ENCODE measurements at places on chromosomes 12 and 14. TPM values are rescaled to one million over a fixed set of nuclear protein-coding genes. Genes with fewer than 3 reads are reported as not detected.
A peak's percentile ranks its signal among the peaks of the same experiment; 100 is the strongest.

- no peak for DNase-seq
- peaks cover 48% of the 10 kb centered on the region for H3K27me3 ChIP-seq
- H3K27ac ChIP-seq: no peak overlapping the region
- no peaks in the 10 kb centered on the region for H3K4me1 ChIP-seq
- no peak overlapping the region for H3K4me3 ChIP-seq
- H3K36me3 ChIP-seq: no peaks in the 10 kb centered on the region
Measured at GRCh38 chr12:109613649-109614455, 40.3 kb downstream of the MVK start.

DNA sequence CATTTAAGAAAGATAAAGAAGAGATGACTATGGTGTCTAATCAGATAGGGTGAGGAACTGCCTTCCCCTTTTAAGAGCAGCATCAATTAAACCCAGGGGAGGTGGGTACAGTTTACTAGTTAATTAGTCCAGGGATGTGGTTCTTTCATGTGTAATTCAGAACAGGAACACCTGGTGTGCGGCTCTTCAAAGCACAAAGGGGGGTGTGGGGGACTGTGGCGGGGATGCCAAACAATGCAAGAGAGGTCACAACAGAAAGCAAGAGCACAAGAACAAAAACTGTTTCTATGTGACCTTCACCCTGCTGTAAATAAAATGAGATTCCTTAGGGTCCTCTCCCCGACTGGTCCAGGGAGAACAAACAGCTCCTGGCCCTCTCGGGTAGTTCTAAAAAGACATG is 183.9 kb upstream of the SOX5 start:
- no peaks in the 10 kb centered on the region for H3K4me1 ChIP-seq
- no peaks in the 10 kb centered on the region for H3K27me3 ChIP-seq

- H3K36me3 ChIP-seq: no peaks in the 10 kb centered on the region
- DNase-seq: no peak
- H3K27ac ChIP-seq: no peak overlapping the region
- no peak overlapping the region for H3K4me3 ChIP-seq
- no peaks in the 10 kb centered on the region for H3K4me1 ChIP-seq
Measured at GRCh38 chr12:18595412-18595811, 142.4 kb downstream of the PLCZ1 start.

- H3K27ac ChIP-seq: no peak overlapping the region
- DNase-seq: no peak
- H3K36me3 ChIP-seq: no peaks in the 10 kb centered on the region
- H3K27me3 ChIP-seq: no peaks in the 10 kb centered on the region
- H3K4me1 ChIP-seq: no peaks in the 10 kb centered on the region
- no peak overlapping the region for H3K4me3 ChIP-seq
Measured at GRCh38 chr12:9698681-9699080, 29.2 kb downstream of the CLEC2D start.

DNA sequence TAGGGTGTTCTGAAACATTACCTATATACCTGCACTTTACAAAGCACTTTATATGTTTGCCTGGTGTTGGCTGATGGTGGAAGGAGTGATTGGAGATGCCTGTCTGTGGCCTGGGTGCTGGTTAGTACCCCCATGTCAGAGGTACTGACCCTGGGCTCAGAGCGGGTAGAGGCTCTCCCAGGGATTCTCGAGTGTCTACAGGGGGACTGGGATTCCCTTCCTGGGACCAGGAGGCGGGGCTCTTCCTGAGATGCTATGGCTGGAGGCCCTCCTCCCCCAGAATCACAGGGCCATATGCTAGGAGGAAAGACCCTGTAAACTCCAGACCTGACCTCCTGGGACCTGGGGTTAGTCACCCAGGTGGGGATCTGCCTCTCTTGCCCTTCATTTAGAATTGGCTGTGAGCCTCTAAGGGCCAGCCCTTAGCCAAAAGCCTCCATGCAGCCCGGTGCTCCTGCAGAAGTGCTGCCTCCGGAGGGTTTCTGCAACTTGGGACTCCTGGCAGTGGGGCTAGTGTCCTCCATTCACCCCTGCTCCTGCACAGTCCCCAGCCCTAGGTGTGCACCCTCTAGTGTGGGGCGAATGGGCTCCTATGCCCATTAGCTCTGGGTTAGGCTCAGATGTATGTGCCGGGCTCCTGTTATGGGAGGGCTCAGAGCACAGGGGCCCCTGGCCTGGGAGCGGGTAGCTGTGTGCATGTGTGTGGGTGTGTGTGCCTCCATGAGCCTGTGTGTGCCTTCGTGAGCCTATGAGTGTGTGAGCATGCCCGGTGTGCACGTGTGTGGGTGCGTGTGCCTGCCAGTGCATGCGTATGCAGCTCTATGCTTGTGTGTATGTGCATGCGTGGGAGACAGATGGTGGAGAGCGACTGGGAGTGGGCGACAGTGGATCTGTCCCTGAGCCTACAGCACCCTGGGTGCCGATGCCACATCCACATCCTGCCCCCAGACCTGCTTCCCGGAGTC is 36.6 kb downstream of the RTL1 start:
- peaks cover 15% of the 10 kb centered on the region for H3K36me3 ChIP-seq
- no peak overlapping the region for H3K27ac ChIP-seq
- no peaks in the 10 kb centered on the region for H3K27me3 ChIP-seq
- no peak overlapping the region for H3K4me3 ChIP-seq
- DNase-seq: no peak

DNA sequence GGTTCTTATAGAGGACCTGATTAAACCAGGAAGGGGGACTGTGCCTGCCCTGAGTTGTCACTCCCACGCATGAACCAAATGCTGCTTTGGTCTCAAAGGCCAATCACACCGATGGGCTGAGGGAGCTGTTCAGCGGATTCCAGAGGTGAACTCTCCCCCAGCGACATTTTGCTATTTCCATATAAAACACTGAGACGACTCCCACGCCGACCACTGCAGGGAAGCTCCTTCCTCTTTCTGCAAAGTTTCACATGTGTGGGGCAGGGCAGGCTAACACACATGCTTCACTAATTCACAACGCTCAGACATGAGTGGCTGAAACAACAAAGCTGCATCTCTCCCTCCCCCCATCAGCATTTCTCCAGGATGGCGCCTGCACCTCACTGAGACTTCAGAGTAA is 37.8 kb upstream of the TMEM132D start:
- no peaks in the 10 kb centered on the region for H3K27me3 ChIP-seq
- no peak for DNase-seq
- no peaks in the 10 kb centered on the region for H3K4me1 ChIP-seq
- H3K4me3 ChIP-seq: no peak overlapping the region

DNA sequence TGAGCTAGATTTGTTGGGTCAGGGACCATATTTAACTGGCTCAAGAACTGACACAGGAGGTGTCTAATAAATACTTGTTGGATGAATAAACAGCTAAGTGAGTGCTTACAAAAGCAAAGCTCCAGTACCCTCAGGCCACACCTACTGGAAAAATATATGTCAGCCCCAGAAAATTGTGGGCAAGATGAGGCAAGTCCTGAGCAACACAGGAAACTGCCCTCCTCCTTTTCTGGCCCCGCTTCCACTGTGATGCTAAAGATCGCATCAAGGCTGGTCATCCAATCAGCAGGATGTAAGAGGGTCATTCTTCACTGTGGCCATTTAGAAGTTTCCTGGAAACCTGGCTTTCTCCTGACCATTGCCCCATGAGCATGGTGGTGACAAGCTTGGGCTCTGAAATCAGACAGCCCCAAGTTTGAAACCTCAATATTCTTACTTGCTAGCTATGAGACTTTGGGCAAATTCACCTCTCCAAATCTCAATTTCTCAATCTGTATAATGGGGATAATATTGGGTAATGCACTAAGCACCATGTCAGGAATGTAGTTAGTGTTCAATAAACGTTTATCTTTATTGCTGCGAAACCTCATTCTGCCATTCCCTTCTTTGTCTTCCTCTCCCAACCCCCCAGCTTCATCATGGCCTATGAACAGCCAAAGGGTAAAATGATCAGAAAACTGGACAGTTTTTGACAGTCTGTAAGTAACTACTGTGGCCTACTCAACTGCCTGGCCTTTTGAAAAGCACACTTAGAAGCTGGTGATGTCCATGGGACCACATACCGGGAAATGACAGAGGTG is 139.3 kb upstream of the PZP start:
- H3K36me3 ChIP-seq: no peaks in the 10 kb centered on the region
- H3K4me3 ChIP-seq: no peak overlapping the region
- peak; percentile 65 for DNase-seq
- no peak overlapping the region for H3K27ac ChIP-seq
- H3K27me3 ChIP-seq: no peaks in the 10 kb centered on the region
- H3K4me1 ChIP-seq: no peaks in the 10 kb centered on the region

- H3K27ac ChIP-seq: no peak overlapping the region
- no peaks in the 10 kb centered on the region for H3K27me3 ChIP-seq
- H3K36me3 ChIP-seq: no peaks in the 10 kb centered on the region
Measured at GRCh38 chr14:79318371-79318770, 892.9 kb downstream of the DIO2 start.

DNA sequence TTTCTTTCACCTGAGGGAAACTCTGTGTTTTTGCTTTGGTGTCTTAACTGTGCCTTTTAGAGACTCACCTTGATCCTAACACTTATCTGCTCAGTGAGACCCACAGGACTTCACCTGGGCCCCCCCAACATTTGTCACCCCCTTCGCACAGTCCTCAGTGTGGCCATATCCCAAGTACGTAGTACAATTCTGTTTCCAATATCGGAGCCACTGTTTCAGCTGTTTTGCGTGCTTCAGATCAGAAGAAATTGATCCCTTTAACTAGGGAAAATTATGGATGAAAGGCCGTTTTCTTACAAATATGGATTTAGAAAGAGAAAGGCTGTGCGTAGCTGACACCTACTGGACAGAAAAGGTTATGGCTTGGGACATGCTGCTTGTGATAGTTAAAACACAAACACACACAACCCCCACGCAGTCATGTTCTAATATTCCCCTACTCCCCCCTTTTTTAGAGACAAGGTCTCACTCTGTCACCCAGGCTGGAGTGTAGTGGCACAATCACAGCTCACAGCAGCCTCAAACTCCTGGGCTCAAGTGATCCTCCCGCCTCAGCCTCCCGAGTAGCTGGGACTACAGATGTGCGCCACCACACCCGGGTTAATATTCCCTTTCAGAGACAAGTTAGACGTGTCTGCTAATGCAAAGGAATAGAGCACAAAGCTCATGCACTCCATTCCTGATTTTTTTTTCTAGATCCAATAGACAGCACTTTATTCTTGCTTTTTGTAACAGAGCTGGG is 3.6 kb upstream of the SLC7A8 start:
- no peak overlapping the region for H3K4me3 ChIP-seq
- peaks cover 14% of the 10 kb centered on the region for H3K27me3 ChIP-seq
- peak; percentile 43 for DNase-seq
- H3K36me3 ChIP-seq: no peaks in the 10 kb centered on the region

GRCh38 chr12:462936-463705 is 3.4 kb downstream of the B4GALNT3 start:
- no peak overlapping the region for H3K4me3 ChIP-seq
- H3K4me1 ChIP-seq: peaks cover 5% of the 10 kb centered on the region
- H3K36me3 ChIP-seq: no peaks in the 10 kb centered on the region
- DNase-seq: peak; percentile 26
- H3K27me3 ChIP-seq: peaks cover 61% of the 10 kb centered on the region

- H3K36me3 ChIP-seq: no peaks in the 10 kb centered on the region
- H3K4me3 ChIP-seq: no peak overlapping the region
Measured at GRCh38 chr14:49972823-49973222, 79.9 kb downstream of the ARF6 start.

DNA sequence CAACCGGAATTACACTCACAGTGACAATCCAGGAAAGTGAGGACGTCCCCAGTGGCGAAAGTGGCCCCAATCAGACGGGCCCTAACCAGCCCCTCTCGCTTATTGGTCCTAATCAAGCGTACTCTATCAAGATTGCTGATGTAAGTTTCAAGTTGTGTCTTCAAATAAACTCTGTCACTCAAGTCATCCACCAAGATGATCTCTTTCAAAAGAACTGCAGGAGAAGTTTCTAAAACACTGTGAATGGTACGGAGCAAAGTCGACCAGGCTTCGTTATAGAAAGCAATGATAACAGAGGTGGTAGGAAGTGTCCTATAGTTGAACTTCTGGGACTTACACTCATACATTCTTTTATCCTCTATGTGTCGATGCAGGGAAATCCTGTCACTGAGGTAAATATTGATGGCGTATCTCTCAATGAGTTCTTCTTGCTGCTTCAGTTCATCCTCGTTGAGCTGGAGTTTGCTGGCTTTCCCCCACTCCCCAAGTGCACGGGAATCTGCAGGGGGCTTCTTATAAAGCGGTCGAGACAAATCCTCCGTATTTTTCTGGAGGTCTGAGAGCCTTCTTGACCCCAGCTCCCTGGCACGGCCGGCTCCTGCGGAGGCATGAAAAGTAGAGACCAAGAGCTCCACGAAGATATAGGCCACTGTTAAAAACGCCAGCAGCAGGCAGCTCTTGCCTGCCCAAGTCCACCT is 604 bp downstream of the GALNT4 start:
- peaks cover 8% of the 10 kb centered on the region for H3K4me1 ChIP-seq
- no peaks in the 10 kb centered on the region for H3K27me3 ChIP-seq
- DNase-seq: no peak
- peak overlapping the region; percentile 78 for H3K27ac ChIP-seq
- peak overlapping the region; percentile 84 for H3K4me3 ChIP-seq

- H3K4me3 ChIP-seq: no peak overlapping the region
- no peaks in the 10 kb centered on the region for H3K36me3 ChIP-seq
- H3K27me3 ChIP-seq: no peaks in the 10 kb centered on the region
- H3K27ac ChIP-seq: no peak overlapping the region
Measured at GRCh38 chr14:34024768-34025144, 73.9 kb upstream of the EGLN3 start.

- no peak overlapping the region for H3K27ac ChIP-seq
- no peak for DNase-seq
- H3K27me3 ChIP-seq: no peaks in the 10 kb centered on the region
- H3K4me1 ChIP-seq: no peaks in the 10 kb centered on the region
- H3K36me3 ChIP-seq: no peaks in the 10 kb centered on the region
- no peak overlapping the region for H3K4me3 ChIP-seq
Measured at GRCh38 chr12:67471810-67472209, 176.7 kb upstream of the DYRK2 start.

GRCh38 chr14:76714470-76714869 is 46.8 kb upstream of the VASH1 start:
- no peaks in the 10 kb centered on the region for H3K36me3 ChIP-seq
- DNase-seq: no peak
- peaks cover 23% of the 10 kb centered on the region for H3K27me3 ChIP-seq
- H3K4me1 ChIP-seq: no peaks in the 10 kb centered on the region
- H3K27ac ChIP-seq: no peak overlapping the region
- no peak overlapping the region for H3K4me3 ChIP-seq

DNA sequence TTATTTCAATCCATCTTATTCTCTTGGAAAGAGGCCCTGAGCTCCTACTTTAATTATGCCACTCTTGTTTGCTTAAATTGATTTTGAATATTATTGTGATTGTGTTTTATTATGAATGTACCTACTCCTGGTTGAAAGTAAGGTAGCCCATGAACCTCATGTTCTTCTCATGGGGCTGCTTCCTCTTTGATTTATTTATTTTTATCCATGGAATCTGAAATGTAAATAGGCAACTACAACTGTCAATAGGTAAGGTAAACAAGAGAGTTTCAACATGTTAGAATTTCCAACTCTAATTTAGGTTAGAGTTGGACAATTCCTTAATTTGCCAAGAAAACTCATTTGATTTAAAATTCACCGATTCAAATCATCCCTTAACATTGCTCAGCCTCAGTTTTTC is 16.2 kb downstream of the TPH2 start:
- H3K27ac ChIP-seq: no peak overlapping the region
- H3K36me3 ChIP-seq: no peaks in the 10 kb centered on the region
- no peaks in the 10 kb centered on the region for H3K27me3 ChIP-seq
- no peak for DNase-seq
- no peaks in the 10 kb centered on the region for H3K4me1 ChIP-seq

MMP17 gene
- total RNA-seq: 8.4 TPM

AVPR1A gene
- total RNA-seq: 0.05 TPM

ABCD2 gene
- not detected for total RNA-seq

PTCSC3 gene
- not detected for total RNA-seq

All from astrocyte (in vitro differentiated cells and primary cell).